ENCODE measurements at places on chromosomes 1 and 21.

DNA sequence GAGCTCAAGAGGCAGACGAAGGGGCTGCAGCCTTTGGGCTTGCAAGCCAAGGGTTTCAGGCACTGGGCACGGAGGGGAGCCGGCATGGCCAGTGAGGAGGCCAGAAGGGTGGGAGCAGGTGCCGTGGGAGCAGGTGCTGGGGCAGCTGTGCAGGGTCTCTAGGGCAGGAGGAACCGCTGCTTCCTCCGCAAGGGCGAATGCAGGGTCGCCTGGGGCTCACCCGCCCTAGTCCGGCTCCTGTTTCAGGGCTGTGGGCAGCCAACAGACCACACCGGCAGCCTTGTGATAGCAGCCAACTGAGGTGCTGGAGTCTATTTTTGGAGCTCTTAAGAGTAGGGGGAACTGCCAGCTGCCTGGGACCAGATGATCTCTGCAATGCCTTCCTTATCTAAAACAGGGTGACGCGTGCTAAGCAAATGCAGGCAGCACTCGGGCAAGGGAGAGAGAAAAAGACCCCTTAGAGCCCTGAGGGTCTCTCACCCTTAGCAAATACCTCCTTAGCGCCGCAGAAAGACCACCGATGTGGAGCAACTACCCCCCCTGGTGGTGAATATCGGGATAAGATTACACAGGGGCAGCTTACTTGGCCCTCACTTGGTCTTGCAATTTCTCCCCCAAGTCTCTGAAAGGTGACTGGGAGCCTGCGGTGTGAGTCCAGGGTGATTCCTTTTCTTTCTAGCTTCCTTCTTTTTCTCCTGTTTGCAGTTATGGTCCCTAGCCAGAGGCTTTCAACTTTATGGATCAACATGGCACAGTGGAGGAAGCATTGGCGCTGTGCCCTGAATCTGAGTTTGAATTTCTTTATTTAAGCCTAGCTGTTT is 20.7 kb upstream of the MAPKAPK2 start:
- DNase-seq, result peak; percentile 90

GRCh38 chr1:36446271-36446670 is 4.0 kb downstream of the OSCP1 start:
- DNase-seq, result peak; percentile 86

DNA sequence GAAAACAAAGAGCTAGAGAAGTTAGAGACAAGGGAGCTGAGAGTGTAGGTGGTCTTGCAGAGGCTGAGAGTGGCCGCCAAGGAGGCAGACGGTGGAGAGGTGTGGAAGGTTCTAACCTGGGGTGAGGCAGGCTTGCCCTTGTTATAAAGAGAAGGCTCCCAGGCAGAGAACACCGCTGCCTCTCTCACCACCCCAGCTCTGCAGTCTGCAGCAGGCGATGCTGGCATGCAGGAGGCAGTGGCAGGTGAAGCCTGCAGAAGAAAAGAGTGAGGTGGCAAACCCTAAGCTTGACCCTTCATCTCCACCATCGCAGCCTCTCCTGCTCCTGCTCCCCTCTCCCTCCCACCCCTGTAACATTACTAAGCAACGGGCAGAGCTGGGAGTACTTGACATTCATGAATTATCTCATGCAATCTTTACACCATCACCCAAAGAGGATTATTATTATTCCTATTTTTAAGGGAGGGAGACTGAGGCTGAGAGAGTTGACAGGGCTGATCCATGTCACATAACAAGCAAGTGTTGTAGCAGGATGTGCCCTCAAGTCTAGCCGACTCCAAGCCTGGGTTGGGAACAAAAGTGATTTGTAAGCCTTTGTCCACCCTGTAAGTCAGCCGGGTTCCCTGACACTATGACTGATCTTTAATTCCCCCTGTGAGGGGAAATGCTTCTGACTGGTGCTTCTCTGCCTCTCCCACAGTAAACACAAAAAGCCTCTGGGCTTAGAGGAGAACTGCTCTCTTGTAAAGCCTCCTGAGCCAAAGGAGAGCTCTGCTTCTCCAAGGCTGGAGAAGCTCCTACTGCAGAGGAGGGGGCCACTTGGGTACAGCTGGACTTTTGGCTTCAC is 36.1 kb downstream of the KANK4 start:
- DNase-seq, result no peak

GRCh38 chr1:7921796-7922195 is 18.8 kb downstream of the TNFRSF9 start:
- DNase-seq, result no peak

DNA sequence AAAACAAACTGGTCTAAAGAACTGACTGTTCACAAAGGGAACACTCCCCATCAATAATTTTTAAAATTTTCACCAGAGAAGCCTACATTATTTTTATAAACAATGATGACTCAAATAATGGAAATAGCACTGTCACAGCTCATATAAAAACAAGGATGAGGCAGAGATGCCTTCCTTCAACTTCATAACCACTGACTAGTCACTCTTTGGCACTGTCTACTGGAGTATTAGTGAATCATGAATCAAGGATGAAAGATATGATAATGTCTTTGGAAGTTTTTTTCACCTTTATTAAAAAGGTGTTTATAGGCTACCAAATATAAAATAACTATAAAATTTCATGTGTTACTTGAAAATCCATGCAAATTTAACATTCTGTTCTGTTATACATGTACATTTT is 316.9 kb downstream of the VAV3 start:
- DNase-seq, result no peak

DNA sequence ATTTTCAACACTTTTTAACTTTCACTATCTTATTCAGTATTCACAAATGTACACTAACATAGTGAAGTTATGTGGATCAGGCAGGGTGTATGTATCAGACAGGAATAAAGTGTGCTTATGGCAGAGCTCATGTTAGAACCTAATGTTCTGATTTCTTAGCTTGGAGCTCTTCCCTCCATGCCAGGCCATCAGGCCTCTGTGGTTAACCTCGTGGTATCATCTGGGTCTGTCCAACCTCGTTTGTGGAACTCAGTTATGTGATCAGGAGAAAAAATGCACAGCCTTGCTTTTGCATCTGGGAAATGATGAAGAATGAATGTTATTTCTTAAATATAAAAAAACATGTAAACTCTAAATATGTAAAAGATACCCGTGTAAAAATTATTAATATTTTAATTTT is 86.9 kb downstream of the MPZL1 start:
- no peak for DNase-seq

- no peak for DNase-seq
Measured at GRCh38 chr1:22236166-22236565, 93.3 kb upstream of the WNT4 start.

GRCh38 chr1:93061895-93062792 is 16.9 kb upstream of the MTF2 start:
- DNase-seq, result peak; percentile 81

GRCh38 chr21:39633770-39634181 is 21.0 kb downstream of the B3GALT5 start:
- DNase-seq, result no peak

GRCh38 chr1:53449021-53449420 is 10.2 kb upstream of the DMRTB1 start:
- DNase-seq, result no peak

DNA sequence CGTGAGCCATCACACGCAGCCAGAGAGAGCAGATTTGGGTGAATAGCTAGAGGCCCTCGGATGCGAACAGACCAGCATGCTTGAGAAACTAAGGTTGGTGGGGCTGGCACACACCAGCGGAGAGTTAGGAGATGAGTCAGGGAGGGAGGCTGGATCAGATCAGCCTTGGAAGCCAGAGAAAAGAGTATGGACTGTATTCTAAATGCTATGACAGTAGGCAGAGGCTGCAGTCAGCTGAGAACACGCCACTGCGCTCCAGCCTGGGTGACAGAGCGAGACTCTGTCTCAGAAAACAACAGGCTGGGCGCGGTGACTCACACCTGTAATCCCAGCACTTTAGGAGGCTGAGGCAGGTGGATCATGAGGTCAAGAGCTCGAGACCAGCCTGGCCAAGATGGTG is 4.0 kb upstream of the PLEKHM2 start:
- no peak for DNase-seq

DNA sequence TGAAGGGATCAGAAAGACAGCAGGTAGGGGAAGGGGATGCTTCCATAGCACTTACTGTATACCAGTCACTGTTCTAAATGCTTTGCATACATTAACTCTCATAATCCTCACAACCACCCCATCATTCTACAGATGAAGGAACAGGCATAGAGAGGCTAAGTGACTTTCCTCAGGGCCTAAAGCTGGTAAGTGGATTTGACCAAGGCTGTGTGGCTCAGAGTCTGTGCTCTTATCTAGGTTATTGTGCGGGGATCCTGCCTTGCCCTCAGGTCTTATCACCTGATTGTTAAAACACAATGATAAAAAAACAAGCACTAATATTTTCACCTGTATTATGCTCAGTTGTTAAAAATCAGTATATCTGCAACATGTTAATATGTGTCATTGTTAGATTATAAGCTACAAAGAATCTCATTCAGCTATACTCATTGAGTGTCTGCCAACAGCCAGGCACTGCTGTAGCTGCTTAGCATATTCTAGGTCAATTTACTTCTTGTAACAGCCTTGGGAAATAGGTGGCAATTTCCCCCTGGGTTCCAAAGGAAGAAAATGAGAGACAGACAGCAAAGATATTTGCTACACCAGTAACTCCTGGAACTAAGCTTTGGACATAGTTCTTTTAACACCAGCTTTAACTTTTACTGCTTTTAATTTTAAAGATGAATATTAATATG is 38.6 kb upstream of the RBM15 start:
- DNase-seq, result no peak

- no peak for DNase-seq
Measured at GRCh38 chr21:35614396-35614921, 445.9 kb downstream of the SETD4 start.

GRCh38 chr1:116182019-116182714 is 71.0 kb downstream of the MAB21L3 start:
- no peak for DNase-seq
